Stimulated activated CD8-positive, alpha-beta memory T cell treated with anti-CD3 and anti-CD28 coated beads, Interleukin-7, amount 100 ng/mL, for 1 hour (primary cell): ENCODE measurements at places on chromosomes 3 and 15.

DNA sequence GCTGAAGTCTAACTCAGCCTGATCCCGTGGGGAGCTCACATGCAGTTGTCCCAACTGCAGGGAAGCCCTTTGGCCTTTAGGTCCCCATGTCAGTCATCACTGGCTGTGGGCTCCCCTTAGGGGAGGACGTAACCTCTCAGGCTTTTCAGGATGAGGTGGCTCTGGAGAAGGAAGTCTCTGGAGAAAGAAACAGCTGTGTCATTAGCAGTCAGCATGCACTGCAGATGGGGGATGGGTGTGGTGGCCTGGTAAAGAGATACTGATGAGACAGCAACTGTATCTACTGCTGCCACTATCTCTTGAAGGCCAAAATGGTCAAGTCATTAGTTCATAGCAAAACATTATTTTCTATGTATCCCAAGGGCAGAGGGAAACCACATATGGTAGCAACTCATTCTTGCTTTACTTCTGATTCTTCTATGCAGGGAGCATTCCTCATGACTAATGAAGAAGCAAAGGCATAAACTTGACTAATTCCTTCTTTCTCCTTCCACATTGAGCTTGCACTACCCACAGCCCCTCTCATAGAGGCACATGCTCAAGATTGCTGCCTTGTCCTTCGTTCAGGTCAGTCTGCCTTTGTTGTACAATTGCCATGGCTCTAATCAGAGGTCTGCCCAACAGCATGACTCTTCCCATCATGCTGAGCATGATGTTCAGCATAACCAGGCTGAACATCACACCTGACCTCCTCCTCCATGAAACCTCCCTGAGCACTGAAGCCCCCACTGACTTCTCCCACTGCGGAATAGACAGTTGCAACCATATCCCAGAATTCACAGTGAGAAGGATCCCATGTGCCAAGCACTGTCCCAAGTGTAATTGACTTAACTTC is 47.8 kb upstream of the TMEM158 start:
- DNase-seq = no peak

DNA sequence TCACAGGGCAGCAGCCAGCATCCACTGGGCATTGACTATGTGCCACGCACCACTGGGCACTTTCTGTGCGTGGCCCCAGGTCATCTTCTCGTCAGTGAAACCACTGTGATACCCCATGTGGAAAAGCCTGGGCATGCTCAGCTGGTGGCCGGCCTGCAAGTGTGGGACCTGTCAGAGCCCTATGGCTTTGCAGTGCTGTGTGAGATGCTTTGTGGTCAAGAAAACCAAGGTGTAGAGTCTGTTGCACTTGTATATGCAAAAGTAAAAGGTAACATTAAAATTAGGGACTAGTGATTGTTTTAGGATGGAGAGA is 69.5 kb downstream of the PGPEP1L start:
- DNase-seq = no peak

- no peak for DNase-seq
Measured at GRCh38 chr3:23116081-23116837, 86.9 kb upstream of the UBE2E2 start.

- no peak for DNase-seq
Measured at GRCh38 chr3:46998852-46999515, 19.5 kb downstream of the NBEAL2 start.

GRCh38 chr15:77568973-77569728 is 63.6 kb downstream of the LINGO1 start:
- no peak for DNase-seq
